ENCODE measurements at places on chromosomes 11 and 22.

- no peak for DNase-seq
Observed at GRCh38 chr11:67043572-67044349, 12.9 kb upstream of the RHOD start.

DNA sequence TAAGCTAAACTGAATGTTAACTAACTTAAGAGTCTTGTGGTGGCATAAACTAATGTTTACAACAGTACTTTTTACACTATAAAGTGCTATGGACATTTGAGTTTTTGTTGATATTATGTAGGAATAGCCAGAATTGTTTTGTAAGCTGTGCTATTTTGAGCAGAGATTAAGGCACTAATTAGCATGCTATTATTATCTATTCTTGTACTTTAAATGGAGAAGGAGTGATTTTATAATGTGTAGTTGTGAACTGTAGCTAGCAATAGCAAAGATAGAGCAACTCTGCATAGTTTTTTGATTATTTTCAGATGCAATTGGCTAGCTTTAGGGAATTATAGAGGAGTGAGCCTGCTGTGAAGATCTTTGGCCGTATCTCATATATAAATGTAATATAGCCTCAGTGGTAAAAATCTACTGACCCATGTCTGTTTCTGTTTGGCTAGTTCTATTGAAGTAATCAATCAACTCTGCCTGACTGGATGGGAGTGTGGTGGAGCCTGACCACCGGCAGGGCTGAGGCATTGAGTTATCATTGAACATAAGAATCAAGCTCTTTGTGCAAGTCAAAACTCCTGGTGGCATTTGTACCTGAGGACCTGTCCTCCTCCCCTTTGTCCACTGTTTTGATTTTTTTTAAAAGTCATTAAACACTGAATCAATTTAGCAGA is 34.3 kb downstream of the NCAM1 start:
- DNase-seq = no peak

GRCh38 chr11:13376402-13376801 is 86.6 kb downstream of the BTBD10 start:
- DNase-seq = no peak

- no peak for DNase-seq
Observed at GRCh38 chr22:36546092-36546804, 17.3 kb upstream of the EIF3D start.

DNA sequence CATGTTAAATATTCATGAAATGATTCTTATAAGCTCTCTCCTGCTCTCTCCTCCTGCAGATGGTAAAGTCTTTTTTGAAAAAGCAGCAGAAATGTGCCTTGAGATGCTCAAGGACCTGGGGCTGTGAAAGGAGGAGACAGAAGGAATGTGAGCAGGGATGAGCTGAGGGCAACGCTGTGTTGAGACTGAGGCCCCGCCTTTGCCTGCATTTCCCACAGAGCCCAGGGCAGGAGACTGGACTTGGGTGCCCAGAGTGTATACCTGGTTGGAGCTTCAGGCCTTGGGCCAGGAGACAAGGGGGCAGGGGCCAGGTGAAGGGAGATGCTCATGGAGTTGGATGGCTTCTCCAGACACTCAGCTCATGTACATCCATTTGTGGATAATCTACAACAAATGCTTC is 39.2 kb downstream of the CEP164 start:
- no peak for DNase-seq

DNA sequence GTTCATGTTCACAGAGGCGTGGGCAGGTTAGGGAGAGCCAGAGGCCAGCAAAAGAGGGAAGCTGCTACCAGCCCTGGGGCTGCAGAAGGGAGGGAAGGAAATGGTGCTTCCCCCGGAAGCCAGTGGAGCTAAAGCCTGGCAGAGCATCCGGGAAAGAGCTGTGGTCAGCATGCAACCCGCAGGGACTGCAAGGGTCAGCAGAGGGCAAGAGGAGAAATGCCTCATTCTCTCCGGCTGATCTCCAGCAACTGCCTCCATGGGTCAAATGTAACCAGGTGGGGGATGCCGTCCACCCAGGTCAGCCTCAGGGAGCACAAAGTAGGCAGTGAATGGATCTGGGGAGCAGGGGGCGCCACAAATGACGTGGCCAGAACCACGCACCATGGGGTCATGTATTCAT is 36.9 kb upstream of the PRR5 start:
- no peak for DNase-seq
